ENCODE measurements at places on chromosomes 3 and 15.

DNA sequence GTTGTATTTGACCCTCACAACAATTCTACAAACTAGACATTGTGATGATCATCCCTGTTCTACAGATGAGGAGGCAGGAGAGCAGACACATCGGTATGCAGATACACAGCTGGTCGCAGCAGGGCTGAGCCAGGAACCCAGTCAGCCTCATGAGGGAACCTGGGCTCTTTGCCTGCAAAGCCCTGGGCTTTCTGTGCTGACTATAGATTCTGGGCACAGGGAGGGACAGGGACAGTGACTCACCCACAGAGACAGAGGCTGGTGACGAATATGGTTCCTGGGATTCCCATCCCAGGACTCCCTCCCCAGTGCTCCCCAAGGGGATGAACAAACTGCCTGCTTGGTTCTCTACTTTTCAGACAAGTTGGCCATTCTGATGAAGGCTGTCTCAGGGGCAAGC is 3.8 kb upstream of the CAMP start:
- DNase-seq: no peak

DNA sequence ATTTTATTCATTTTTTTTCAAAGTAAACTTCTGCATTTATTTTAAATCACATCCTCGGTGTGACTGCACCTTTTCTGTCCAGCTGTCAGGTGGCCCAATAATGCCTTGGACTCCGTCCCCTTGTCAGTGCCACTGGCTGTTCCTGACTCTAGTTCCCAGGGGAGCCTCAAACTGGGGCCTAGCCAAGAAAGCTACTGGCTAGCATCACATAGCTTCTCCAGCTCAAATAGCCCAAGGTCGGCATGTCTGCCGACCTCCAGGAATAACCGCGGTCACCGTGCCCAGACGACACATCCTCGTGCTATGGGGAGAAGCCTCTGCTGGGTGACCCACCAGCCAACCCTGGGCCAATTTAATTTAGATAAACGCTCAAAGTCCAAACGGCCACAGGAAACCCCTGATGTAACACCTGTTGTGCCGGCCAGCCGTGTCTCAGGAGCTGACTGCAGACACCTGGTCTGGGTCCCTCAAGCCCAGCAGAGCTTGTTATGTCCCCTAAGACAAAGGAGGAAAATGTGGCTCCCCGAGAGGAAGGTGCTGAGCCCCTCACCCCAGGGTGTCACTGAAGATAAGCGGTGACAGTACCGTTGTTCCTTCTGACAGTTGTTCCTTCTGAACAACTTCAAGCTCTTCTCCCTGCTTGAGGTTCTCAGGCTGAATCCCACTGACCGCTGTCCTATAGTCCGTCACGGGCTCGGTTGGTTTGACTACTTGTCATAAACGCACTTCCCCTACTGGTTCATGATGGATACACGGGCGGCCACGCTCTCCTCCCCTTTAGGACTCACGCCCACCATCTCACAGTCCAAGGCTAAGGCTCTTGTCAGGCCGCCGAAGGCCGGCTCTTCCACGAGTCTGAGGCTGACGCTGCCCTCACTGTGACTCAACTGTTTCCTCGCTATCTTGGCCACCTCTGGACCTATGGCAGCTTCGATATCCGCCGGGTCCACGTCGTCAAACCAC is 126.2 kb downstream of the KLF13 start:
- DNase-seq: no peak

- no peak for DNase-seq
These were observed 7.0 kb downstream of the MAPKAPK3 start for GRCh38 chr3:50623840-50624474.

- no peak for DNase-seq
These were observed 168.5 kb downstream of the NFKBIZ start for GRCh38 chr3:102017784-102018183.

GRCh38 chr3:150253622-150254021 is 154.5 kb upstream of the TSC22D2 start:
- DNase-seq: no peak

Data from LNCaP clone FGC (cell line).